ENCODE measurements at places on chromosomes 3 and 15. TPM values are rescaled to one million over a fixed set of nuclear protein-coding genes. Genes with fewer than 3 reads are reported as not detected.
A peak's percentile ranks its signal among the peaks of the same experiment; 100 is the strongest.

The MGLL gene
- 29.0 TPM for total RNA-seq

DNA sequence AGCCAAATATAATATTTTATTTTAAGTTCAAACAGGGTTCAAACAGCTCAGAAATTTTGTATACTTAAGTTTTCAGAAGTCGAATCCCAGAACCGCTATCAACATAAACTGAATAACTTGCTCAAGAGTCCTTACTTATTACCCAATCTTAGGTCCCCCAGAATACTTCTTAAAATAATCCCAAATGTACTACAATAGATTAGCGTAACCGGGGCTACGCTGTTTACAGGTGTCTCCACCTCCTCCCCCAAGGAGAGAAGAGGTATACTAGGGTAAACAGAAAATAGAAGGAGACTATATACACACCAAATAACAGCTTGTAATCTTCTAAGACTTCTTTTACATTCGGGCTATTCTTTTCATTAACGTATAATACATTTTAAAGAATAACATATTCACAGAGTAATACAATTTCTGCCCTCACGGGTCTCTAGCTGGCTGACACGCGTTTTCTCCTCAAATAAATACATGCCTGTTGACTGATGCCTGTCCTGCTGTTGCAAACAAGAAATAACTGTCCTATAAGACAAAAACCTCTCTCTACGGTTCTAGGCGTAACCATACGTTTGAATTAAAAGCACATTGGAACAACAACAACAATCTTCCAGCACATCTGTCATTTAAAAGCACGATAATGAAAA is 1.3 kb downstream of the DENND4A start:
- DNase-seq: no peak

- no peak for DNase-seq
These were observed 20.2 kb upstream of the CCDC66 start for GRCh38 chr3:56536735-56537134.

DNA sequence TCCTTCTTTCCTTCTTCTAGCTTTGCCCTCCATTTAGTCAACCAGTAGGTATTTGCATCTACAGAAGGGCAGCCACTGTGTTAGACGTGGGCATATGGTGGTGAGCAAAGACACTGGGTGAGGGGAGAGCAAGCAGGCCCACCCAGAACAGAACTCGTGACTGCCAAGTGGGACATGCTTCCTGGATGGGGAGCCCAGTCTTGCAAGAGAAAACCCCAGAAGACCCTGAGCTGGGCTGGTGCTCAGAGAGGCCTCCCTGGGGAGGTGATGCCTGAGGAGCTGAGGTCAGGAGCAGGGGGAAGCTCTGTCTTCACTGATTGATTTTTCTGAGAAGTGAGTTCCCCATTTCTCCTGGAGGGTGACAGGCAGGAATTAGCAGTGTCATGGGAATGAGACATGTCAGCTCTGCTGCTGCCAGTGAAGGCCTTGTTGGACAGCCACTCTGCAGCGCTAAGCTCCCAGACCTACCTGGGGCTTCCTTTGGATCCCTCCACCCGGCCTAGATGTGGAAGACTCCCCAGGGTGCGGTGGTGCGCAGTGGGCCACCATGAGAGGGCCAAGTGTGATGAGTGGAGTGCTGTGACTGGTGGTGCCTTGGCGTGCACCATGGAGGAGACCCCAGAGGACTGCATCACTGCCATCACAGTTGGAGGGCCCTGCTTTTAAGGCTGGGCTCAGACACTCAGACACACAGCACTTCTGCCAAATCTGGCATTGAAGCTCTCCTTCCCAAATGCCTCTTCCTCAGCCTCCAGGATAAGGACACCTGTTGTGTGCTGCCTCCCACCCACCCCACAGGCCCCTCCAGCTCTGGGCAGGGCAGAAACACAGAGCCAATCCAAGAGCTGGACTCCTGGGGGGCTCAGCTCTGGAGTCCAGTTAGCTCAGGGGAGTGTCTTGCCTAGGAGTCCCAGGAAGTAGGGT is 40.0 kb upstream of the TOPBP1 start:
- DNase-seq: no peak

- no peak for DNase-seq
These were observed 45.1 kb downstream of the PXK start for GRCh38 chr3:58377750-58378149.

- DNase-seq: no peak
These were observed 56.3 kb downstream of the CCR4 start for GRCh38 chr3:33007776-33008175.

- peak; percentile 18 for DNase-seq
These were observed 178.2 kb downstream of the TNIK start for GRCh38 chr3:171282041-171282440.

DNA sequence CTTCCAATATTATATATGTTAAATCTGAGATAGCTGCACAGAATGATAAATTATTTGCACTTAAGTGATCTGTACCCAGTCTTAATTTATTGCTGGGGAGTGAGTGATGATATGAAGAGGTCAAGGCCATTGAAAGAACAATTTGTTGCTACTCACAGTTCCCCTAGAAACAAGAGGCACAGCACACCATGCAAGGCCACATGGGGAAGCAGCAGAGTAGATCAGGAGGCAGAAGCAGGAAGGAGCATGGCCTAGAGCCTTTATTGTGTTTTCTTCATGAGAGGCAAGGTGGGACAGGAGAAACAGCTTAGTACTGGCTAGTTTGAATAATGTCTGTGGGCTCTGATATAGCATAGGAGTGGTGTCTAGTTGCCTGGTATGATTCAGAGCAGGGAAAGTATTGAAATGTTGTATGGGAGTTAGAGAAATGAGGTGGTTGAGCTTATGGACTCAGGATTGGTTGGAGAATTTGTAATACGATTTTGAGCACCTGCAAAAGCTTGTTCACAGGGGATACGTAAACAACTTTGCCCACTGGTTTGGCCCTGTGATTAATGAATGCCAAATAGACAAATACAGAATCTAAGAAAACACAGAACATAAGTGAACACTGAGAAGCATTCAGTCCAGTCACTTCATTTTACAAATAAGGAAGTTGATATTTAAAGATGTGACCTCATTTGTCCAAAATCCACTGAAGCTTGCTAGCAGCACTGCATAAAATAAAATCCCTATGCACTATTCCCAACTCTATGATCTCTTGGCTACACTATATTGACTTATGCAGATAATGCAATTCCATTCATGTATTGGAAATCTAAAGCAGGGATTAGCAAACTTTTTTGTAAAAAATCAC is 71.7 kb downstream of the TMCO5A start:
- DNase-seq: no peak

DNA sequence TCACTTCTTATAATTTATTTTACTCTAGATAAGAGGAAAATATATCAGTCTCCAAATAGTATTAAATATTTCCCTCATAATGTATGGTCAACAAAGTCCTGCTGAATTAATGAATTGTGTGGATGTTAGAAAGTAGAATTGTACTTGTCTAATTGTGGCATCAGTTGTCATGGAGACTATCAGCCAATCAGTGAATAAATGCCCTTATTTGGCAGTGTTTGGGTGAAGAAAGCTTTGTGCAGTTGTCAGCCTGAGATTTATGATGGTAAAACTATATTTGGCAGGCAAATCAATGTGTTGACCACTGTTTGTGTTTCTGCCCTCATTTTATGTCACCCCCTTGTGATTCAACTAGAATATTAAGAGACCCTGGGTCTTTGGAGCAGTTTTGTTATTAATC is 293.6 kb upstream of the MDFIC2 start:
- no peak for DNase-seq

DNA sequence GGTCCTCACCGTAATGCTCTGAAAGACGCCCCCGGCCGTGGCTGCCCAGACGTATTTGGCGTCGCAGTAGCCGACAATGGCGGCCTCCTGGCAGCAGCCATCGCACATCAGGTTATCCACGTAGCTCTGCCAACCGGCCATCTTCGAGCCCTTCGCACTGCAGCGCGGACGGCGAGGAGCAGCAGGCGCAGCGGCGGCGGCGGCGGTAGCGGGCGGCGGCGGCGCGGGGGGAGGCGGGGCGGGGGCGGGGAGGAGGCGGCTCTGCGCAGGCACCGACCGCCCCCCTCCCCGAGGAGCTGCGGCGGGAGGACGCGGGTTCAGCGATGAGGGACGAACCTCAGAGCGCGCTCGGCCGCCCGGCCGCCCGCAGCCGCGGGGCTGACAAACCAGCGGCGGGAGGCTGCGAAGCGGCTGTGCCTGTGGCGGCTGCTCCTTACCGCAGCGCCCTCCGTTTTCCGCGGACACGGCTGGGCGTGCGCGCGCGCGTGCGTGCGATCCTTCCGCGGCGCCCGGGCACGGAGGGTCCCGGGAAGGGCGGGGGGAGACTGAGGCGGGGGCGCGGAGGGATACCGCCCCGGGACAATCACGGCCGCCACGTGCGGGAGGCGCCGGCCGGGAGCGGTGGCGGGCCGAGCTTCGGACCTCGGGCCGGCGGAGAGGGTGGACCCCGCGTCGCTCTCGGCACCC is at the start of gene PFN2:
Gene PFN2, minus strand, starts transcription at position 180 of the 687 bp plus-strand sequence. Its CDS starts 39 bp downstream, at position 141.
- peak; percentile 89 for DNase-seq

GRCh38 chr3:157632075-157632474 is 128.9 kb upstream of the VEPH1 start:
- DNase-seq: no peak

The TNK2 gene
- 6.3 TPM for total RNA-seq

DNA sequence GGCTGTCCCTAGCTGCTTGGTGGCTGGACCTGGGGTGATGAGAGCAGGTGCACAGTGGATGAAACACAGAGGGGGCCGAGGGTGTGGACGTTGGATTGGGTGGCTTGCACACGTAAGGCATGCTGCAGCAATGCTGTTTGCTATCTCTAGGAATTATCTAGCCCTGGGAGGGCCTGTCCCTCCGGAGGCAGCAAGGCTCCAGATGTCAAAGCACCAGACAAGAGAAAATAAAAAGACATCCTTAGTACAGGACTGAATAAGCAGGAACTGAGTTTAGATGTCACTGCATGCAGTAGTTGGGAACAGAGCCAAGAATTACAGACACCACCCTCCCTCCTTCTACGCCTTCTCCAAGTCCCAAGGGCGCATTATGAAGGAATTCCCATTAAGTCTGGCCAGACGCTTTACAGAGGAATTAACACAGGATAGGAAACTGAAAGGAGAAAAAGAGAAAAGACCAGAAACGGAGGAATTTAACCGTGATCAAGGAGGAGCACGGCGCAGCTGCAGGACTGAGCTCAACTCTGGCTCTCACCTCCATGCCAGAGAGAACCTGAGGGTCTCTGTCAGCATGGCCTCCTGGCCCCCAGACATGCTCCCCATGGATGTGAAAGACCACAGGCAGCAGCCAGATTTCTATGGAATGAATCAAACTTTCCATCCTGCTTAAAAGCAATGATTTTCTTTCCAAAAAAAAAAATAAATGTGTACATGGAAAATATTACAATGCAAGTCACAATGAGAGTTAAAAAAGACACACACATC is 13.8 kb downstream of the ATP10A start:
- DNase-seq: peak; percentile 35

GRCh38 chr3:114506591-114507300 is 212.9 kb downstream of the TIGIT start:
- no peak for DNase-seq

The IQCF6 gene
- total RNA-seq: not detected

DNA sequence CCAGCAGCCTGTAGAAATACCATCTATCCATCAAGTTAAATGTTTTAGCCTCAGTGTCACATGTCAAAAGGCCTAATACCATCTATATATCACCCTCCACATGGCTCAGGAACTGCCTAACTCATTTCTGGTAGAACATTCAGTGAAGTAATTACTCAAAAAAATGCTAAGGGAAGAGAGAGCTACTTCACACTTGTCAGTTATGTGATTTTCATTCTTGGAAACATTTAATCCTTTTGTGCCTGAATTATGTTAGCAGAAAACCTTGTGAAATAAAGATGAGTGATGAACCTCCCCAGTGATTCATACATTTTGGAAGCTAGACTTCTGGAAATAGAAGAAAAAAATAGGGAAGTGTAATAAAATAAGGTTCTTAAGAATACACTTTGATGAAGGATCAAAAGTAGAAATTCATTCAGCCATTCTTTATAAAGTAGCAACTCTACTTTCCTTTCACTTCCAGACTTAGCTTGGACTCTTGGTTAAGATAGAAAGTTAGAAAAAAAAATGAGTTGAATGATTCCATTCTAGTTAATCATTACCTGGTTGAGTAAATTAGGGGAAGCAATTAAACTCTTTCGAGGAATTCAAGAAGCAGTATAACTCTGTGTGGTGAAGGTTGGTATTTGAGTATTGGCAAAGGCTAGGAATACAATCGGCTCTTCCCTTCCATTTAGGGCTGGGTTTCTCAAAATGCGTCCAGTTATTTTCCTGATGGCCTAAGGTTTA is 3.6 kb downstream of the OTOL1 start:
- no peak for DNase-seq

DNA sequence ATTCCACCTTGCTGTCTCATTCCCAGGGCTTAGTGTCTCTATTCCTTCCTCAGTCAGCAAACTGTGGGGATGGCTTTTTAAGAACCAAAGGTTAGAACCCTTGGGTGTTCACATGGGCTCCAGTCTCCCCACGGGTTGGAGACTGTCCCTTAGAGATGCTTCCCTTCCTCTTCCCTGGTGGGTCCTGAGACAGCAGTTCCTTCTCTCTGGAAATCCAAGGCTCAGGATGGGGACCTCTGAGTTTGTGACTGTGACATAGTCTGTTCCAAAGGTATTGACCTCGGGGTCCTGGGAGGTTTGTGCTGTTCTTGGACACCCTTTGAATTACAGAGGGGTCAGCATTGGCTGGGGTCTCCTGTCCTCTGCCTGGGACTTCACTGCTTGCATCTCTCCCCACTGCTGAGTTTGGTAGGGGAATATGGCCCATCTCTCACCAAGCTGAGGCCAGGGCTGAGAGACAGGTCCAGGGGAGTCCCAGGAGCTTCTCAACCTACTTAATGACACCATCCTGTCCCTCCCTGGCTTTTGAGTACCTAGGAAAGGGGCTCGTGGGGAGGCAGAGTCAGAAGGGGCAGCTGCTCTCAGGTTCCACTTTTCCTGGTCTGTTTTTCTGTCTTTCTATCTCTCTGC is 1.5 kb downstream of the GRM2 start:
- DNase-seq: no peak

DNA sequence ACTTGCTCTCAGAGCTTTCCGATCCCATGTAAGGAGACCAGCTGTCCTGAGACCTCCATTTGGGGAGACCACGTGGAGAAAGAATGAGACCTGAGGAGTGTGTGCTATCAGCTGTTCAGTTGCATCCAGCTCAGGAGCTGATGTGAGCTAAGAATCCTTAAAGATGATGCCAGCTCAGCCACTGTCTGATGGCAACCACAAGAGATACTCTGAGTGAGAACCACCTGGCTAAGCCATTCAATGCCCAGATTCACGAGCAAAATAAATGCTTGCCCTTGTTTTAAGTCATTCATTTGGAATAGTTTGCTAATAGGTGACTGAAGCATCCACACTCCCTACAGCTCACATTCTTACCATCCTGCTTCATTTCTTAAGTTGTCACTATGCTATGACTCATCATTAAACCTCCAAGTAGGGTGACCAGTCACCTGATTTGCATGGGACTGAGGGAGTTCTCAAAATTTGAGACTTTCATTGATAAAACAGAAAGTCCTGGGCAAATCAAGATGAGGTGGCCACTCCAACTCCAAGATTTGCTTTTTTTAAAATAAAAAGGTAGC is 56.4 kb downstream of the SPTSSB start:
- no peak for DNase-seq

GRCh38 chr3:127815001-127815400 is 7.3 kb downstream of the MGLL start:
- no peak for DNase-seq

GRCh38 chr3:78912259-78912658 is 855.5 kb downstream of the ROBO1 start:
- DNase-seq: no peak

- DNase-seq: no peak
These were observed 45.8 kb downstream of the SCN5A start for GRCh38 chr3:38603731-38604131.

The STRA6 gene
- 1.4 TPM for total RNA-seq

GRCh38 chr3:185297867-185298266 is 44.0 kb upstream of the EHHADH start:
- DNase-seq: no peak

GRCh38 chr15:74406992-74407705 is 26.6 kb downstream of the SEMA7A start:
- peak; percentile 98 for DNase-seq
